ENCODE measurements at places on chromosomes 11 and 22.
A peak's percentile ranks its signal among the peaks of the same experiment; 100 is the strongest.

DNA sequence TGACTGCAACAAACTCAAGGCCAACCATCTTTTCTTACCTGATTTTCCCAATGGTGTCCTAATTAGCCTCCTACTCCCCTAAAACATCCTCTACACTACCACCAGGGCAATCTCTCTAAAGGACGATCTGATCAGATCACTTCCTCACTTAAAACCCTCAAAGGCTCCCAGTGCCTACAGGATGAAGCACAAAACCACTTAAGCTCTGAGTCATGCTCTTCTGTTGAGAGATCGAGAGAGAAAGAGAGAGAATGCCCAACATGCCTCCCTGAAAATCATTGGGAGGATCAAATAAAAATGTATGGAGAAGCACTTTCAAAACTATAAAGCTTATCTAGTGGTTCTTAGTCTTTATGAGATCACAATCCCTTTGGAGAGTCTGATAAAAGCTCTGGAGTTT lies 171.1 kb downstream of the CADM1 start:
- no peak for DNase-seq

DNA sequence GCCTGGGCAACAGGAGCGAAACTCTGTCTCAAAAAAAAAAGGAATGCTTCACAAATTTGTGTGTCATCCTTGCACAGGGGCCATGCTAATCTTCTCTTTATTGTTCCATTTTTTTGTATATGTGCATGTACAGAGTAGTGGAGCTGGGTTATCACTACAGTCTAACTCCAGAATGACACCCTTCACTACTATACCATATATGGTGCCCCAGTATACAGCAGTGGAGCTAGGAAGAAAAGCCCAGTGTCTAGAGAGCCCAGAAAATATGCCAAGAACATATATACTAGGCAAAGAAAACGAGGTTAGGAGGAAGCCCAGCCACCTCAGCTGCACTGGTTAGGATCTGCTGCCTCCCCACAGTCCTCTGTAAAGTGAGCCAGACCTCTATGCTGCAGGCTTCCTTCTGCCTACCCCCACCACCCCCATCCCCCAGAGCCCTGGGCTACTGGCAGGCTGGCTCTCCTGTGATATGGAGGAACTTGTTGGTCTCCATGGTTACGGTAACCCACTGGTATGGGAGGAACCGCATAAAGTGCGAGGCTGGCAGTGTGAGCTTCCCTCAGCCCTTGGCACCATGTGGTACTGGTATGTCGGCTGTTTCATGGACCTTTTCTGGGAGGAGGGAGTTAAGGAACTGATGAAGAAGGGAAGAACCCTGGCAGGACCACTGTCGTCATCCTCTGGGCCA lies 34.3 kb downstream of the RCOR2 start:
- DNase-seq, result no peak

DNA sequence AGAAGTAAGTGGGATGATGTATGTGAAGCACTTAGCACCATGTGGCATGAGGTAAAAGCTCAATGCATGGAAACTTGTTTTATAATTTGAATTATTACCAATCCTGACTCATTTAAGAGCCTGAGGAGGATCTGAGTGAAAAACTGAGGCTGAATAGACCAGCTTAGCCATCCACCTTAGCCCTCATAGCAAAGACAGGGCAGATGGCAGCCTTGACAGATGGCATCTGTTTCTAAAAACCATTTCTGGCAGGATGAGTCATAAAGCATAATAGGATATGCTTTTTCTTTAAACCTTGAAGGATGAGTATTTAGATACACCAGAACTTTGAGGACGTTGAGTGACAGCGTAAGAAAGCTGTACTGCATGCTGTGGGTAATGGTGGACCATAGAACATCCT lies 61.0 kb upstream of the NAV2 start:
- no peak for DNase-seq

- DNase-seq, result no peak
Measured at GRCh38 chr11:124122123-124122522, 6.9 kb downstream of the VWA5A start.

GRCh38 chr22:39444937-39445465 lies 11.8 kb upstream of the MGAT3 start:
- DNase-seq, result no peak

GRCh38 chr22:49598338-49598737 lies 229.3 kb downstream of the BRD1 start:
- DNase-seq, result no peak

GRCh38 chr11:10486161-10486840 lies 31.2 kb downstream of the AMPD3 start:
- no peak for DNase-seq

DNA sequence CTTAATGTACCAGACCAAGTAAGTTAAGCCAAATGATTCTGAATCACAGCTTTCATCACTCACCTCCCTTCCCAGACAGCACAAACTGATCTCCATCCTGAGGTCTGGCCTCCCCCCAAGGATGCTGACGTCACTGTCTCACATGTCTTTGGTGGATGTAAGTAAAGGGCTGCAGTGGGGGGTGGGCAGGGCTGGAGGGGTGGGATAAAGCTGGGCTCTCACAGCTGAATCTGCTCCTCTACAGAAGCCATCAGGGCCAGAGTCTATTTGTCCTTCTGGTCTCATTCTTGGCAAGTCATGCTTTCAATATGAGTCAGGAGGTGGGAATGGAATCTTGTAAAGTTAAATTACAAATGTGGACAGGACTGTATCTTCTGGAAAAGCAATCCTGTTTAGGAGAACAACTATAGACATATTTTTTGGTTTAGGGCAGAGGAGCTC lies 32.7 kb downstream of the P4HA3 start:
- DNase-seq, result no peak

DNA sequence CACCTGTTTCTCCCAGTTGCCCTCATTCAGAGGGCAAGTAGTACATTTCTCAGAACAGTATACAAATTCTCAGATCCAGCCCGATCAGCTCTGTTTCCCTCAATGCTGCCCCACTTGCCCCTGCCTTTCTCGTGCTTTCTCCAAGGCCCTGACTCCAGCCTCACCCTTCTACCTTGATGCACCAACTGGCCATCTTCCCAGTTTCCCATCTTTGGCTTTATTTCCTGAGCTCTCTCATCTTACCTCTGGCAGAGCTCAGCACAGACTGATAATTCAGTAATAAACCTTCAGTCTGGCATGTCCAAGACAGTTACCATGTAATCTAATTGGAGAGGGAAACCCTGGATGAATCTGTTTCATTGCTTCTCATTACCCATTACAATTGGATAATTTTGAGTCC lies 184.5 kb upstream of the ISX start:
- no peak for DNase-seq

GRCh38 chr22:48899523-48900326 lies 927.9 kb downstream of the BRD1 start:
- no peak for DNase-seq

DNA sequence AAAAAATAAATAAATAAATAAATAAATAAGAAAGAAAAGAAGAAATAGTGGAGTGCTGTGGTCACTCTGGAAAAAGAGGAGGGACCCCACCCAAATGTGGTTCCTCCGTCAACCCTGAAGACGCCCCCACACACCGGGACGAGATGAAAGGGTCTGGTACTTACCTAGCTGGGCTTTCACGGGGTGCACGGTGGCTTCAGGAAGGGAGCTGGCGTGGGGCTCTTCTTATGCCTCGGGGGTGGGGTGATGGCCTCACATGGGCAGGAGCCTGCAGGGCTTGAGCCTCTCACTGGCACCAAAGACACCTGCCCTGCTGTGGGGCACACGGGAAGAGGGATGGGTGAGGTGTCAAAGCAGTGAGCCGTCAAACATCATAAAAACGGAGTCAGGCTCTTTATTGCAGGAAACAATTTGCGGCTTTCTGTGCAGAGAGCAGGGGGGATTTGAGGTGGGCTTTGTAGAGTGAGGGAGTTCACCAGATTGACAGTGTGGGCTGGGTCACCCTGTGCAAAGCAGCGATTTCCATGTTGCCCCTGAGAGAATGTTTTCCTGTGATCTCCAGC lies 28.0 kb upstream of the KRTAP5-6 start:
- no peak for DNase-seq

DNA sequence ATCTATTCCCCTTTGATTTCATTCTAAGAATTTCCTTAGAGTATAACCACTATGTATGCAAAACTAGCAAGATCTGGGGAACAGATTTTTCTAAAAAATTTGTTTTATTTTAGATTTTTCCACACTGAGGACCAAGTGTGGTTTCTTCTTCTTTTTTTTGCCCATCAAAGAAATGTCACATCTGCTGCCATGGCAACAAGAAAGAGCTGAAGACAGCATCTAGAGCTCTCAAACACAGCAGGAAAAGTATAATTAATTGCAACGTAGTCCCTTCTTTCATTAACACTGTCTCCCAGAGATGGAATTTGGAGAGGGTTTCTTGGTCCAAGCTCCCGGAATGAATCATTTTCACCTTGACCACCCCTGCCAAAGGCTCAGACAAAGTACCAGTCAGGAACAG lies 256.7 kb upstream of the CCDC90B start:
- DNase-seq, result no peak

DNA sequence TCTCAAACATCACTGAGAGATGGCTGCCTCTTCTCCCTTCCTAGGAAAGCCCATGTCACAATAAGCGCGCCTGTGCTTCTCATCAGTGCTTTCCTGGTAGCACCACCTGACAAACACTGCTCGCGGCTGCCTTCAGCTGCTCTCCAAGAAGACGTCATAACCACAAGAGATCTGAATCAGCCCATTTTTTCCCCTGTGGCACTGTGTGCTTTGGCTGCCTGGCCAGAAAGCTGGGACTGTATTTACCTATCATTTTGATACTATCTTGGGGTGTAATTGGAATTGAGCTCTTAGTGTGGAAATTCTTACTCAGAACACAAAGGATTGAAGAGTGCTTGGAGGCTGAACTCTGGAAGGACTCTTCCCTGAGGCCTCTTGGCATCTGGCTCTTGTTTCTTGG lies 50.3 kb upstream of the EHF start:
- DNase-seq, result peak; percentile 27

DNA sequence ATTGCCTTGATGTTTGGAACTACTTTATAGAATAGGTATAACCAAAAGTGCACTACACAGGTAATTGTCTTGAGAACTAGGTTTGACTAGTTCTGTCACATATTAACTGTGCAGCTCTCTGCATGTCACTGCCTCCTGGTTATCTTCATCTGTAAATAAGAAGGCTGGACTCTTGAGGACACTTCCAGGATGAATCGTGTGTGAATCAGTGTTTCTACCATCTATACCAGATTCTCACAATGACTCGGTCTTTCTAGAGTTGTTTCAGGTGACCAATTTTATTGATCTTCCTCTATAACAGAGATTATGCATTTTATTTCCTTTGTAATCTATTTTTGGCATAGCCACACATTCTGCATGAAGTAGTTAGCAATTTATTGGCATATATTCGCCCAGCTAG lies 1181.0 kb upstream of the TENM4 start:
- DNase-seq, result no peak

DNA sequence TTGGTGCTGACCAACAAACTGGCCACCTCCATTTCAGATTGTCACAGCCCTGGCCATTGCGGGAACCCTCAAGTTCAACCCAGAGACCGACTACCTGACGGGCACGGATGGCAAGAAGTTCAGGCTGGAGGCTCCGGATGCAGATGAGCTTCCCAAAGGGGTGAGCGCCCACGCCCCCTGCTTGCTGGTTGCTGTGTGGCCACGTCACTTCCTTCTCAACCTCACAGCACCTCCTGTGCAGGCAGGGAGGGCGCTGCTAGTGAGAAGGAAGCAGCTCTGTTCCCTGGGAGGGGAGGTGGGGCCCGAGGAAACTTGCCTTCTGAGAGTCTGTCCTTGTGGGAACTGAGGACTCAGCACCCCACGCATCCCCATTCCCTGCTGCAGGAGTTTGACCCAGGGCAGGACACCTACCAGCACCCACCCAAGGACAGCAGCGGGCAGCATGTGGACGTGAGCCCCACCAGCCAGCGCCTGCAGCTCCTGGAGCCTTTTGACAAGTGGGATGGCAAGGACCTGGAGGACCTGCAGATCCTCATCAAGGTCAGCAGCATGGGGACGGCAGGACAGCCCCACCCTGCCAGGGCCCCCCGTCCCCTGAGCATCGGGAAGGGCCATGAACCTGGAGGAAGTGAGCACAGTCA lies 19.3 kb downstream of the POLR3H start:
- peak; percentile 71 for DNase-seq

GRCh38 chr11:17277024-17277584 lies 565 bp downstream of the NUCB2 start:
- DNase-seq, result peak; percentile 75

DNA sequence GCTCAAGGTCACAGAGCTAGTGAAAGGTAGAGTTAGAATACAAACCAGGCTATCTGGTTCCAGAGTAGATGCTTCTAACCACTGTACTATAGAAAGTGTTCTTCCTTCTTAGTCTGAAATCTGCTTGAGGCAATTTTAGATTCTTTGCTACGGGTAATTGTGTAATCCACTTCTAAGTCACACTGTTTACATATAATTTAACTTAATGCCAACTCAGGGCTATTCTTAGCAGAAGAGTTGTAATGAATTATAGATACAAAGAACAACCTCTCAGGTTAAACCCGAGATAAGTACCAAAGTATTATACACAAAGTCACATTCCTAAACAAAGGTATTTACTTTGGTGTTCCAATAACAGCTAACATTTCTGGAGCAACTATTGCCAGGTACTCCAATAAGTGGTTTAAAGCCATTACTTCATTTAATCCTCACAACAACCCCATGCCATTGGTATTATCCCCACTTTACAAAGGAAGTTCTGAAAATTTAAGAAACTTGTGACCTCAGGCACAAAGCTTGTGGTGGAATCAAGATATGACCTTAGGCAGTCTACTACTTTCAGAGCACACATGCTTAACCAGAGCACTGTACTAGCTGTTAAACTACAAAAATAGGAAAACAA lies 31.1 kb upstream of the DDI1 start:
- DNase-seq, result no peak

DNA sequence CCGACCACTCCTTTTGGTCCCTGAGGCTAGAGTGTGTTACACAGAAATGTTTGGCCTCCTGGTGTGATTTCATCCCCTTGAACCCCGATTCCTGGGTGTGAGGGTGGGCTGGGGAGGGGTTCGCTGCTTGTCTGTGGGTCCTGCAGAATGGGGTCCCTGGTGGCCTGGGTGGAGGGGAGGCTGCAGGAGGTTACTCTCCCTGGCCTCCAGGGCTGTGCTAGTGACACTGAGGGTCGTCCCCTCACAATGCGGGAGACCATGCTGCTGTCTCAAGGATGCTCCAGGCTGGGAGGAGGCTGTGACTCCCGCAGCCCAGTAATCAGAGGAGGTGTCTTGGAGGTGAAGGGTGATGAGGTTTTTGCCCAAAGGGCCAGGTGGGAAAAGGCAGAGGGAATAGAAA lies 17.0 kb upstream of the OMP start:
- no peak for DNase-seq

DNA sequence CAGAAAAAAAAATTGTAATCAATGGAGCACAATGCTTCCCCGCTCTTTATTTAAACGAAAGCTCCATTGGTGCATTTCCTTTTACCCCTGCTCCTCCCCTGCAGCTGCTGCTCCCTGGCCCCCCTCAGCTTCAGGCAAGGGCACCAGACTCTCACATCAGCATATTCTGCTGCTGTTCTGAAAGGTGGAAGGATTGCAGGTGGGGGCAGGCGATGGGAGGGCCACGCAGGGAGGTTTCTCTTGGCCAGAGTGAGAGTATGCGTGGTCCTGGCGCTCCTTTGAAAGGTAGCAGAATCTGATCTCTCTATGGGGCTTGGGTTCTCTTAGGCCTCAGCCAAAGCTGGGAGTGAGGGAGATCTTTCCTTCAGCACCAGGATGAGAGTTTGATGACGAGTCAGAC lies 240.9 kb upstream of the CADM1 start:
- no peak for DNase-seq
